Endothelial cell (in vitro differentiated cells): ENCODE measurements at places on chromosomes 11 and 22.

GRCh38 chr11:98725471-98725870 is 295.3 kb upstream of the CNTN5 start:
- DNase-seq: no peak
- H3K36me3 ChIP-seq: no peaks in the 10 kb centered on the region
- no peaks in the 10 kb centered on the region for H3K27me3 ChIP-seq
- no peaks in the 10 kb centered on the region for H3K4me1 ChIP-seq

- no peaks in the 10 kb centered on the region for H3K27me3 ChIP-seq
- H3K4me1 ChIP-seq: no peaks in the 10 kb centered on the region
- H3K36me3 ChIP-seq: no peaks in the 10 kb centered on the region
- no peak for DNase-seq
- no peak overlapping the region for H3K27ac ChIP-seq
Observed at GRCh38 chr11:27373856-27374602, 11.0 kb upstream of the CCDC34 start.

- no peak overlapping the region for H3K4me3 ChIP-seq
- peaks cover 1% of the 10 kb centered on the region for H3K27me3 ChIP-seq
- peaks cover 2% of the 10 kb centered on the region for H3K4me1 ChIP-seq
- no peak overlapping the region for H3K27ac ChIP-seq
- no peaks in the 10 kb centered on the region for H3K36me3 ChIP-seq
Observed at GRCh38 chr22:50141891-50142363, 28.6 kb upstream of the PANX2 start.

DNA sequence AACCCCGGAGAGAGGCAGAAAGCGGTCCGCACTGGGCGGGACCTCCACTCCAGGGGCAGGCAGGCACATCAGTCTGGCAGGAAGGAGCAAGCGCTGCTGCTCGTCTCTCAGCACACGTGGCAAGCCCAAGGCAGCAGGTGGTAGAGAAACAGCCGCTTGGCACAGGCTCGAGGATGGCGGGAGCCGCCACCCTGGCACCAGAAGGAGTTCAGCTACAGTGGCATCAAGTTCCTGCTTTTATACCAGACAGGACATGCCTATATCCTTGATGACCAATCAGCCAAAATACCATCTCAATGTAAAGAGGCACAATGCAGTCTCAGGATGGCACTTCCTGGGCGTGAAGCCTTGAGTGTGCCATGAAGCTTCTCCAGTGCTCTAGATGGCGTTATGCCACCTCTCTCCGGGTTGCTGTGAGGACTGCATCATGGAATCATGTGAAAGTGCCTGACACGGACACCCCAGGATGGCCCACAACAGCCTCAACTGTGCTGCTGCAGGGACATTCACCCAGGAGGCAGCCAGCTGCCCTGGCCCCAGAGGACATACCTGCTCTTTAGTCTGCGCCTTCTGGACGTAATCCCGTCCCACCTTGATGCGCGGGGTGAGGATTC is 64.8 kb downstream of the APOL1 start:
- no peak for DNase-seq
- peak overlapping the region; percentile 89 for H3K27ac ChIP-seq
- H3K4me3 ChIP-seq: no peak overlapping the region
- peaks cover 53% of the 10 kb centered on the region for H3K36me3 ChIP-seq
- peaks cover 15% of the 10 kb centered on the region for H3K4me1 ChIP-seq

GRCh38 chr11:60314635-60315321 is 12.3 kb upstream of the MS4A6E start:
- H3K36me3 ChIP-seq: no peaks in the 10 kb centered on the region
- no peak overlapping the region for H3K27ac ChIP-seq
- DNase-seq: no peak

DNA sequence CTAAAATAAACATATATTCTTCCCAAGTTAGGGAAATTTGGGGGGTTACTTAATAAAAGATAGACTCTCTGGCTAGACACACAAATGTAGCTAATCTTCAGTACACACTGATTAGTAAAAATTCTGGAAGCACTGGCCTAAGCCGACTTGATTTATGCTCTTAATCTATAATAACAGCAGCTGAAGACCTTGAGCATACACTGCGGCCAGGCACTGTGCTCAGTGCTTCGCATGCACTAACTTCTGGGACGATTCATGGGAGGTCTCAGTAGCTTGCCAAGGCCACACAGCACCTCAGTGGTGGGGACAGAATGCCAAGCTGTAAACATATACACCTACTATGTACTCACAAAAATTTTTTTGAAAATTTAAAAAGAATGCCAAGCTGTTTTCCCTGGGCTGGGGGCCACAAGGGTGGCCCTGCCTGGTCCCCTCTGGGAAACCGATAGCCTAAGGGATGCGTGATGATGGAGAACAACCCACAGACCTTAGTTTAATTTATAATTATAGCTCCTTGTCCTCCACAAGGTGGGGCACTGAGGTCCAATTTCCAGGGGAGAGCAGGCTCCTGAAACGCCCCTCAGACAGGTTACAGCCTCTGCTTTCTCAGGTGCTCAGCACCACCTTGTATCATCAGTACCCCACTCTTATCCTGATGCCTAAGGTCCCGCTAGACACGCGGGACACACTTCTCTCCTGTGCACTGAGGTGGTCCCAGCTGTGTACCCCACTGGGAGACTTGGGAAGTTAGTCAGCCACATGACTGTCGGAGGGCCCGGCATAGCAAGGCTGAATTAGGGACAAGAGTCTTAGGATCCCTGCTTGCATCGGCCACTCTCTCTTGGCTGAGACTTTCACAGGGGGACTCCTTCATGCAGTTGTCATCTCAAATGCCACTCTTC is 20.1 kb downstream of the SERPIND1 start:
- peaks cover 25% of the 10 kb centered on the region for H3K4me1 ChIP-seq
- peaks cover 44% of the 10 kb centered on the region for H3K36me3 ChIP-seq
- no peak overlapping the region for H3K27ac ChIP-seq
- peaks cover 9% of the 10 kb centered on the region for H3K27me3 ChIP-seq

GRCh38 chr11:73227571-73228211 is 9.6 kb downstream of the P2RY2 start:
- H3K27ac ChIP-seq: no peak overlapping the region
- H3K27me3 ChIP-seq: peaks cover 10% of the 10 kb centered on the region
- peaks cover 16% of the 10 kb centered on the region for H3K4me1 ChIP-seq
- no peaks in the 10 kb centered on the region for H3K36me3 ChIP-seq
- no peak for DNase-seq

DNA sequence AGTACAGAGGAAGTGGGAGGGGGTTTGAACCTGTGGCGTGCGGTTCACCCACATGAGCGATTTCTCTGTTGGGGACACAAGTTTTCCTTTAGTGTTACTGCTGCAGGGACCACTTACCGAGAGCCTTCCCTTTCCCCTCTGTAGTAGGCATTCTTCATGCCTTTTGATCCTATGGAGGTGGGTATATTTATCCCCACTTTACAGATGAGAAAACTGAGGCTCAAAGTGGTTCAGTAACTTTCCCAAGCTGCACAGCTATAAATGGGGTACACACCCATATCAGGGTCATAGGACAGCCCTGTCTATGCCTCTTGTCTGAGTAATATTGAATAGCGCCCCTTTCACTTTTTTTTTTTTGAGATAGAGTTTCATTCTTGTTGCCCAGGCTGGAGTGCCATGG is 3.3 kb upstream of the PHF21B start:
- no peak for DNase-seq
- no peak overlapping the region for H3K27ac ChIP-seq
- H3K36me3 ChIP-seq: peaks cover 7% of the 10 kb centered on the region

DNA sequence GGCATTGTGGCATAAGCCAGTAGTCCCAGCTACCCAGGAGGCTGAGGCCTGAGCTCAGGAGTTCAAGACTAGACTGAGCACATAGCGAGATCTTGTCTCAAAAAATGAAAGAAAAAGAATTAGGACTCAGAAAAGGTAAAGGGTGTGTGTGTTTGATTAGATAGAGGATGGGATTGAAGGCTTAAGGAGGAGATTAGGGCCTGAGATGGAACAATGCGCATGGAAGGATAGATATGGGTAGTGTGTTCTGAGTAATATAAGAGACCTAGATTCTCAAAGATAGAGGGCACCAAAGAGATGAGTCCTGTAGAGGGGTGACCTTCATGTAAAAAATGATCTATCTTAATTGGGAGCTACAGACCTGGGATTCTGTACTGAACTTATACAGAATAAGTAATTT is 17.3 kb upstream of the RAB30 start:
- H3K27me3 ChIP-seq: no peaks in the 10 kb centered on the region
- H3K36me3 ChIP-seq: no peaks in the 10 kb centered on the region
- no peak overlapping the region for H3K27ac ChIP-seq
- H3K4me3 ChIP-seq: no peak overlapping the region
- H3K4me1 ChIP-seq: peaks cover 6% of the 10 kb centered on the region
- DNase-seq: no peak

- H3K27me3 ChIP-seq: no peaks in the 10 kb centered on the region
- H3K4me1 ChIP-seq: no peaks in the 10 kb centered on the region
- H3K4me3 ChIP-seq: no peak overlapping the region
- no peak overlapping the region for H3K27ac ChIP-seq
- H3K36me3 ChIP-seq: no peaks in the 10 kb centered on the region
Observed at GRCh38 chr11:7833527-7833926, 36.8 kb upstream of the OR5P2 start.

GRCh38 chr22:44067033-44067432 is 42.9 kb downstream of the PARVB start:
- DNase-seq: no peak
- no peak overlapping the region for H3K27ac ChIP-seq
- H3K4me3 ChIP-seq: no peak overlapping the region
- H3K36me3 ChIP-seq: no peaks in the 10 kb centered on the region

- peaks cover 27% of the 10 kb centered on the region for H3K4me1 ChIP-seq
- no peaks in the 10 kb centered on the region for H3K36me3 ChIP-seq
- H3K27ac ChIP-seq: no peak overlapping the region
- no peak for DNase-seq
- H3K4me3 ChIP-seq: no peak overlapping the region
- H3K27me3 ChIP-seq: no peaks in the 10 kb centered on the region
Observed at GRCh38 chr11:107818491-107818890, 40.1 kb downstream of the SLC35F2 start.

GRCh38 chr11:33690290-33691065 is 10.1 kb downstream of the C11orf91 start:
- peaks cover 7% of the 10 kb centered on the region for H3K27me3 ChIP-seq
- no peaks in the 10 kb centered on the region for H3K36me3 ChIP-seq
- H3K27ac ChIP-seq: no peak overlapping the region
- H3K4me3 ChIP-seq: peak overlapping the region; percentile 34
- H3K4me1 ChIP-seq: peaks cover 30% of the 10 kb centered on the region

DNA sequence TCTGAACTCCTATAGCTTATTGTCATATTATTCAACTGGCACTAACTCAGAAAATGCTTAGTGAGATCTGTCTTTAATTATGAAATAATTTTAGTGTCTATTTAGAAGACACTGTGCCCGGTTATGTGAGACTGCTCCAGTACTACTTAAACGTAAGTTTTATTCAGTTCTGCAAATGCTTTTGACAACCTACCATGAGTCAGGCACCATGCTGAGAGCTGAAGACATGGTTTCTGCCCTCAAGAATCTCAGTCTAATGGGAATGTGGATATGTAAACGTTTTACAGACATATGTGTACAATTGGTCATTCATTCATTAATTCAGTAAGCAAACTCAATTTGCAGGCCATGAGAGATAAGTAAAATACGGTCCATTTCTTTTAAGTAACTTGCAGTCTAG is 40.0 kb downstream of the DCUN1D5 start:
- H3K4me3 ChIP-seq: no peak overlapping the region
- H3K27ac ChIP-seq: no peak overlapping the region
- no peaks in the 10 kb centered on the region for H3K36me3 ChIP-seq
- no peak for DNase-seq

DNA sequence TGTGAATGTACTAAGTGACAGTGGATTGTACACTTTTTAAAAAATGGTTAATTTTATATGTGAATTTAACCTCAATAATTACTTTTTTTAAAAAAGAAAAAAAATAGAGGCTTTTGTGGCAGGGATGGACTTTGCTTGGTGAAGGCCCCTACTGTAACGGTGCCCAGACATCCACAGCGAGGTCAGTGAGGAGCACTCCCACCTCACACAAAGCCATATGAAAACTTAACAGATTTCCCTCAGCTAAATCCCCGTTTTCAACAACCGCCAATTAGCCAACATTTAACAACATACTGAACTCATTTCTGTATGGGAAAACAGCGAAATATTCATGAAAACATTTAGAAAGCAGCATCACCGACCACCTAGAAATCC is 642 bp upstream of the C11orf58 start:
- H3K4me3 ChIP-seq: peak overlapping the region; percentile 75
- peaks cover 6% of the 10 kb centered on the region for H3K36me3 ChIP-seq
- H3K27ac ChIP-seq: no peak overlapping the region
- peaks cover 7% of the 10 kb centered on the region for H3K4me1 ChIP-seq

DNA sequence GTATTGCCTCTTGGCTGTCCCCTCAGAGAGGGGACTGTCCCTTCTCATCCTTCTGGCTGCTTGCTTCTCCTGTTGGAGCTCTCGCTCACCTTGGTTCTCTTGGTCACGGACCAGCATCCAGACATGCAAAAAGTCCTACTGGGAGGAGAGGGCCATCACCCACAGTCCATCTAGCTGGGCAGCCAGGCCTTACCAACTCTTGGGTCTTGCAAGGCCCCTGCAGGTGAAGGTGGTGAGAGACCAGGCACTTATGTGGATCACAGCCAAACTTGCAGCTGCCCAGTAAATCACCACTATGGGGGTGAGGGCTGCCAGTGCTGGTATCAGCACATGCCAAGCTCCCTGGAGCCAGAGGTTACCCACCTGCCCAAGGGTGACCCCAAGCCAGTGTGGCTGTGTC is 36.3 kb downstream of the KCNQ1OT1 start:
- peaks cover 30% of the 10 kb centered on the region for H3K36me3 ChIP-seq
- H3K27me3 ChIP-seq: peaks cover 6% of the 10 kb centered on the region
- H3K4me3 ChIP-seq: no peak overlapping the region
- DNase-seq: no peak

- no peak for DNase-seq
- no peaks in the 10 kb centered on the region for H3K27me3 ChIP-seq
- no peak overlapping the region for H3K4me3 ChIP-seq
- H3K36me3 ChIP-seq: no peaks in the 10 kb centered on the region
- H3K4me1 ChIP-seq: peaks cover 31% of the 10 kb centered on the region
Observed at GRCh38 chr22:39808081-39808480, 85.5 kb downstream of the ENTHD1 start.

DNA sequence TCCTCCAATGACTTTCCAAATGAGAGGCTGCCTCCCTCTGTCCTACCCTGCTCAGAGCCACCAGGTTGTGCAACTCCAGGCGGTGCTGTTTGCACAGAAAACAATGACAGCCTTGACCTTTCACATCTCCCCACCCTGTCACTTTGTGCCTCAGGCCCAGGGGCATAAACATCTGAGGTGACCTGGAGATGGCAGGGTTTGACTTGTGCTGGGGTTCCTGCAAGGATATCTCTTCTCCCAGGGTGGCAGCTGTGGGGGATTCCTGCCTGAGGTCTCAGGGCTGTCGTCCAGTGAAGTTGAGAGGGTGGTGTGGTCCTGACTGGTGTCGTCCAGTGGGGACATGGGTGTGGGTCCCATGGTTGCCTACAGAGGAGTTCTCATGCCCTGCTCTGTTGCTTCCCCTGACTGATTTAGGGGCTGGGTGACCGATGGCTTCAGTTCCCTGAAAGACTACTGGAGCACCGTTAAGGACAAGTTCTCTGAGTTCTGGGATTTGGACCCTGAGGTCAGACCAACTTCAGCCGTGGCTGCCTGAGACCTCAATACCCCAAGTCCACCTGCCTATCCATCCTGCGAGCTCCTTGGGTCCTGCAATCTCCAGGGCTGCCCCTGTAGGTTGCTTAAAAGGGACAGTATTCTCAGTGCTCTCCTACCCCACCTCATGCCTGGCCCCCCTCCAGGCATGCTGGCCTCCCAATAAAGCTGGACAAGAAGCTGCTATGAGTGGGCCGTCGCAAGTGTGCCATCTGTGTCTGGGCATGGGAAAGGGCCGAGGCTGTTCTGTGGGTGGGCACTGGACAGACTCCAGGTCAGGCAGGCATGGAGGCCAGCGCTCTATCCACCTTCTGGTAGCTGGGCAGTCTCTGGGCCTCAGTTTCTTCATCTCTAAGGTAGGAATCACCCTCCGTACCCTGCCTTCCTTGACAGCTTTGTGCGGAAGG is 2.9 kb downstream of the APOC3 start:
- H3K36me3 ChIP-seq: no peaks in the 10 kb centered on the region
- H3K27ac ChIP-seq: no peak overlapping the region
- peaks cover 4% of the 10 kb centered on the region for H3K4me1 ChIP-seq
